ENCODE measurements at places on chromosomes 5 and 9.

GRCh38 chr5:62138607-62139006 is 167.4 kb upstream of the KIF2A start:
- no peak for DNase-seq

- peak; percentile 35 for DNase-seq
Observed at GRCh38 chr9:114169029-114169951, 14.0 kb downstream of the COL27A1 start.

DNA sequence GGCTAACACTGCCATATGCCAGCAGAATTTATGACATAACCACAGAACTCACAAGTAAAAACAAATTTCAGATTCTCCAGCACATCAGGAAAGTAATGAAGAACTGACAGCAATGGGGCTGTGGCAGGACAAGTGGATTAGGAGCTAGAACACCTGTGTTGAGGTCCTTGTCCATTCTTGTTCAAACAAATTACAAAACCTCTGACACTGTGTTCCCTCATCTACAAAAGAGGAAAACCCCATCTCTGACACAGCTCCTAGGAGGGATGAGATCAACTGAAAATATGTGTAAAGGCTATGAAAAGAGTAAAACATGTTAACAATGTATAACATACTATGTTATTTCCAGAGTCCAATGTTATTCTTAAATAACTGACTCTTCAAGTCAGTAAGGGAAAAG is 23.5 kb downstream of the ELP1 start:
- DNase-seq: no peak

DNA sequence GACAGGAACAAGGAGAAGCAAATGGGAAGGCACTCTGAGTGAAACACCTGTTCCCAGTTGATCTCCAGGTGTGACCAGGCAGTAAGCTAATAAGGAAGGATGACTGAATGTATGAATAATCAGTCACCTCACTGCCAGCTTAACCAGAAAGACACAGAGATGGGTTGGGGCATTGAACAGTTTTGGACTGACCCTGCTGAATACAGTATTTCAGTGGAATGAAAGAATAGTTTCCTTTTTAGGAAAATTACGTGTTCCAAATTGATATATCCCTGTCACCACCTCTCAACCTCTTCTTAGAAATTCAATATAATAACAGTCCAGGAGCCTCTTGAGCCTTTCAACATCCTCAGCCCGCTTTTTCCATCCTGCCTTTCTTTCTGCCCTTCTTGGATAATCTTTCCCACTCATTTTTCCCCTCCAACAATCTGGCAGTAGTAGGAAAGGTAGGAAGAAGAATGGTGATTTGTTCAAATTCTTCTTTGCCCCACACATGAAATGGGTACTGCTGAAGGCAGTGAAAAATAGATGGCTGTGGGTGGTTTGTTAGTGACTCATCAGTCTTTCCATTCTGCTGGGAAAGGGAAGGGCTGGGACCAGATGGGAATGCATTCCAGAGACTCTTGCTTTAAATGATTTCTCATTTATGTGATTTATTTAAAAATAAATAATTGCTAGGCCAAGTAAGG is 117.9 kb downstream of the ZSWIM6 start:
- DNase-seq: peak; percentile 90

DNA sequence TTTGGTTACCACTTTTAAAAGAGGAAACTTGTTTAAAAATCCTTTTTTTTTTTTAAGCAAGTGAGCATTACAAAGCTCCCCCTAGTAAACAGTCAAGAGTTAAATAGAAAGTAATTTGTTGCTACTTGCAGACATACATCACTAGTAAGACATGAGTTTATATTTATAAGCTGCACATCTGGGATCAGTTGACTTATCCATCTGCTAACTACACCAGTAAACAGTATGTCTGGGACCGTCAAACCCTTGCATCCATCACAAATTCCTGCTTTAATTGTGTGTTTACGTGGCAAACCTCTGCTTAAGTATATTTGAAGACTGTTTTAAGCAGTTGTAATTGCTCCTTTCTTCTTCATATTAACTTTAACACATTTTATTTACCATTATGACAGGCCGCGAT is 146.8 kb downstream of the EBF1 start:
- no peak for DNase-seq

DNA sequence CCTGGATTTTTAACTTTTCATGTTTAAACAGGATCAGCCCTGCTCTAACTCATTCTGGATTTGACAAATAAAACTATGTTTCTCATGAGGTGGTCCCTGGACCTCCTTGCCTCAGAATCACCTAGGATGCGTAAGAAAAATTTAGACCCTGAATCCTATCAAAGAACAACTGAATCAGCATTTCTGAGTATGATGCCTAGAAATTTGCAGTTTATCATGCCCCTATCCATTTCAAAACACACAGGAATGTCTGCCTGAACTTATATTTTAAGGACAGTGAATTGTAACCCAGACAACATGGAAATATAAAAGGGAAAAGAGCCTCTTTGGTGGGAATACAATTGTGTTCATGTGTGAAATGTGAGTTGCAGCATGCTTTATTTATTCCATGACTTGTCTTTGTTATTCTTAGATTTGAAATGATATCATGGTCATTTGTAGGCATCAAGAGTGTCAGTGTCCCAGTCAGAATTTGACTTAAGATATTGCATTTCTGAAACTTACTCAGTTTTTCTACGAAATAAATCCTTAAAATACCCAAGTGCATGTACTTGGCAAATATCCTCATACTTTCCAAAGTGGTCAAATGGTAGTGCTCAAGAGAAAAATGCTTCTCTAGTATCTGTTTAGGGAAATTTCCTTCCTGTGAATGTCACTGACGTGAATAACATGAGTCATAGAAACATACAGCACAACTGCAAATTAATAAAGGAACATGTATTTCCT is 144.3 kb downstream of the GIN1 start:
- DNase-seq: peak; percentile 49

All from astrocyte of the hippocampus (primary cell).